RWPE2 (cell line): ENCODE measurements at places on chromosomes 2 and 18.

GRCh38 chr2:33135645-33136044 is 188.9 kb downstream of the LTBP1 start:
- no peak for DNase-seq

- no peak for DNase-seq
These were observed 504.2 kb downstream of the EIPR1 start for GRCh38 chr2:2873450-2873811.

GRCh38 chr18:28183418-28184078 is 6.6 kb upstream of the CDH2 start:
- DNase-seq = no peak

DNA sequence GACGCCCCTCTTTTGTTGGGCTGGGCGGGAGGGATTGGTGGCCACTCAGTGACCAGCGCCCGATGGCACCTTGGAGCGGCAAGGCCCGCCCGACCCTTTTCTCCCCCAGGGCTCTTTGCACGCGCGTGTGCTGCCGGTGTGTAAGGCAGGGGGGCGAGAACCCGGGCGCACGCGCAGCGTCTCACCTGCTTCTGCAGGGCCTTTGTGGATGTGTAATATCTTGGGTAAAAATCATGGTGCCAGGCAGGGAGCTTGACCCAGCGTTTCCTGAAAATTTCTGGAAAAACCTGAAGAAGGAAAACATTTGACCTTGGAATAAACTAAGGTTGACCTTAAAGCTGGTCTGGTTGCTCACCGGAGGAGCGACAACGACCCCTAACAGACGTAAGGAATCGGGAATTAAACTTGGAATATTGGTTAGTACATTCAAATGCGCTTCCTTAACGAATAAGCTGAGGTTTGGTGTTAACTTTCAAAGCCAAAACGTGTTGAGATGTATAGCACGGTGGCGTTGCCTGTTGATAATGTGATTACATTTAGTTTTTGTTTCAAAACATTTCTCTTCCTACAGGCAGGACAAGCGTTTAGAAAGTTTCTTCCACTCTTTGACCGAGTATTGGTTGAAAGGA is 438 bp downstream of the HSPE1 start:
- no peak for DNase-seq

GRCh38 chr2:10533811-10534321 is 85.7 kb upstream of the ODC1 start:
- peak; percentile 37 for DNase-seq

DNA sequence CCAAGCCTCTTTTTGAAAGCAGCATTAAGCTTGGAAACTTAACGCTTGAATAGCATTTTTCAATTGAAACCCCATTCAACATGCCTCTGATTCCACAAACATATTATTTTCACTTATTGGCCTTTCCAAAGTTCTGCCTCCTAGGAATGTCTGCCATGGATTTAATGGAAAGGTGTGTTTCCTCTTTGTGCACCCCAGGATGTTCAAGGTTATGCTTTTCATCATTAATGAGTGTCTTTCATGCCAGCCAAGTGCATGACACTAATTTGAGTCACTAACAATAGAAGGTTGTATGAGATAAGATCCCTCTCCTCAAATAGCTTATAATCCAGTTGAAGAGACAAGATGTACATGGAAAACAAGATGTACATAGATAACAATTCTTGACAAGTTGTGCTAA is 84.7 kb downstream of the ALPK2 start:
- no peak for DNase-seq

DNA sequence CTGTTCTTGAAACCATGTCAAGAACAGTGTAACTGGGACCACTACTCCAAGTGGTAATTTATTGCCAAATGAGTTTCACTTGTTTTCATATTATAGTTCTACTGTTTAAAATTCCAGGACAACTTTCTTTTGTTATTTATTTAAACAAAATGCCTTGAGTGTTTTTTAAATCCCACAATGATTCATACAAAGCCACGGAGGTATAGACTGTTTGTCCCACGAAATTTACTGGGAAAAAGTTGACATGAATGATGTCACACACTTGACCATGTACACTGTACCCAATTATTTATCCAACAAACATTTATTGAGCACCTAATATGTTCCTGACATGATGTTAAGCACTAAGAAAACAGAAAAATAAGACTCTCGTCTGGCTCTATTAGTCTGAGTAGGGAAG is 243.9 kb upstream of the SIX2 start:
- DNase-seq = no peak

DNA sequence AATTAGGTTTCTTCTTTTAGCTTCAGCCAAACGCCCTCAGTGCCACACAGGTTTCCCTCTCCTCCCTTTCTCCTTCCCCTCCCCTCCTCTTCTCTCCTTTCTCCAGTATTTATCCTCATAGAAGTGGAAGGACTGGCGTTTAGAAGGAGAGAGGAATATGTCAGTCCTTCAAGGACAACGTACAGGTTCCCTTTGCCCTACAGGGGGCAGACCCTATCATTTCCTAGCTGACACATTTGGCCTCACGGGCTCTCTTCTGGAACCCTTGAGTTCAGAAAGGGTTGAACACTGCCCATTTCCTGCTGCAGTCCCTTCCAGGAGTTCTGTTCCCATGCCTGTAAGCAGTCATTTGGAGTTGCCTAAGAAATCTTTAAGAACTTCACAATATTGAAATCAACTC is 46.1 kb downstream of the CDCA7 start:
- DNase-seq = no peak

GRCh38 chr2:199457147-199458008 is at the start of gene SATB2:
TSS of gene SATB2 (minus strand) at chr2:199457939. CDS start at chr2:199456037, 1,902 bp downstream.
- peak; percentile 70 for DNase-seq

GRCh38 chr2:236049981-236050380 is 118.2 kb downstream of the GBX2 start:
- DNase-seq = no peak

GRCh38 chr2:83842421-83842820 is 616.7 kb downstream of the SUCLG1 start:
- no peak for DNase-seq

- no peak for DNase-seq
These were observed 71.8 kb upstream of the YWHAQ start for GRCh38 chr2:9702604-9703084.

DNA sequence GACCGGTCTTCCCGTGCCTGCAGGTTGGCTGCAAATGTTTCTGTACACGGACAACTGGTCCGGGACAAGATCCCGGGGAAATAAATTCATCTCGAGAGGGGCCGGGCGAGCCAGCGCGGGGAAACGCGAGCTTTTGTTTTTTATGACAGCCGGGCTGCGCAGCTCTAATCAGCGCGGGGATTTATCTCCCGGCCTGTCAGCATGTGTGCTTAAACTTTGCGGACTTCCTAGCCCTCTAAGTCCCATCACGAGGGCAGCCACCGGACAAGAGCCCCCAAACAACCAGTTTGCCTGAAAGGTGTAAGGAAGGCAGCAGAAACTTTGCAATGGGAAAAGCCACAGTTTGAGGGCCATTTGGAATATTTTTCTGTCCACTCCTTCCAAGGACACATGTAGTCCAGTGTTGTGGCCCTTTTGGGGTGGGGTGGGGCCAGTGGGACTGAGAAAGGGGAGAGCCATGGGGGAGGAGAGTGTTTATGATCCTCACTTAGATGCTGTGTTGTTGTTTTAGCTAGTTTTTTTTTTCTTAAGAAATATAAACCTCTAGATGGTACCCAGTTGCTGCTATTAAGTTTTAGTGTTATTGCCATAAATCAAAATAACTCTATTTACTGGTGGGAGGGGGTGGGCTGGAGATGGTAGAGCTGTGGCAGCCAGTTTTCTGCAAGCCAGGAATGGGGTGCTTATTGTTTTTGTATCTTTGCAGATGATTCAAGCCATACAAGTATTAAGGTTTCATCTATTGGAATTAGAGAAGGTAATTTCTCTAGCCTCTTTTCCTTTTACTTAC is 6.0 kb downstream of the MEIS1 start:
- no peak for DNase-seq
